Heart right ventricle (tissue), 16 donors: ENCODE measurements at places on chromosomes 11 and 22. TPM values are rescaled to one million over a fixed set of nuclear protein-coding genes. Genes with fewer than 3 reads are reported as not detected.

The ARHGAP8 gene
- not detected for total RNA-seq

The OR52A1 gene
- not detected for total RNA-seq

The NFRKB gene
- 12.2 TPM for total RNA-seq

The FAM180B gene
- total RNA-seq: 0.24 TPM

GRCh38 chr11:376531-377173 lies 7.4 kb downstream of the B4GALNT4 start:
- no peaks in the 10 kb centered on the region for H3K36me3 ChIP-seq
- DNase-seq: no peak
- no peak overlapping the region for H3K27ac ChIP-seq
- peaks cover 52% of the 10 kb centered on the region for H3K27me3 ChIP-seq
- no peak overlapping the region for H3K4me3 ChIP-seq

DNA sequence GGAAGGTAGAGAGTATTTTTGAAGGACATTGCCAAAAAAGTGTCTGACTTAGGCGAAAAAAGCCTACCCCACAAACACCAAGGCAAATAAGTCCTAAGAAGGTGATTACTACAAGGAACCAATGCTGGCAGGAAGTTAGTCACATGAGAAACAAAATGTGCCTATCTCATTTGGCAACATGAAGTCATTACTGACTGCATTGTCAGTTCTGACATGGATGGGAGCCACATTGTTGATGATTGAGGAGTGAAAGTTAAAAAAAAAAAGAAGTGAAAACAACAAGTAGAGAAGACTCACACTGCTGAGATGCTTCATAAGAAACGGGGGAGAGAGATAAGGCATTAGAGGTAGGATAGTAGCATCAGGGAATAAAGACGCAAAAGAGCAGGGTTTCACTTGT lies 141.5 kb upstream of the FAT3 start:
- DNase-seq: no peak
- no peaks in the 10 kb centered on the region for H3K27me3 ChIP-seq
- H3K27ac ChIP-seq: no peak overlapping the region
- H3K4me1 ChIP-seq: no peaks in the 10 kb centered on the region

The MYO7A gene
- 2.8 TPM for total RNA-seq

GRCh38 chr11:24678703-24679348 lies 182.0 kb downstream of the LUZP2 start:
- H3K27ac ChIP-seq: no peak overlapping the region
- H3K4me1 ChIP-seq: no peaks in the 10 kb centered on the region
- H3K36me3 ChIP-seq: no peaks in the 10 kb centered on the region
- DNase-seq: no peak
- no peaks in the 10 kb centered on the region for H3K27me3 ChIP-seq
- H3K4me3 ChIP-seq: no peak overlapping the region

DNA sequence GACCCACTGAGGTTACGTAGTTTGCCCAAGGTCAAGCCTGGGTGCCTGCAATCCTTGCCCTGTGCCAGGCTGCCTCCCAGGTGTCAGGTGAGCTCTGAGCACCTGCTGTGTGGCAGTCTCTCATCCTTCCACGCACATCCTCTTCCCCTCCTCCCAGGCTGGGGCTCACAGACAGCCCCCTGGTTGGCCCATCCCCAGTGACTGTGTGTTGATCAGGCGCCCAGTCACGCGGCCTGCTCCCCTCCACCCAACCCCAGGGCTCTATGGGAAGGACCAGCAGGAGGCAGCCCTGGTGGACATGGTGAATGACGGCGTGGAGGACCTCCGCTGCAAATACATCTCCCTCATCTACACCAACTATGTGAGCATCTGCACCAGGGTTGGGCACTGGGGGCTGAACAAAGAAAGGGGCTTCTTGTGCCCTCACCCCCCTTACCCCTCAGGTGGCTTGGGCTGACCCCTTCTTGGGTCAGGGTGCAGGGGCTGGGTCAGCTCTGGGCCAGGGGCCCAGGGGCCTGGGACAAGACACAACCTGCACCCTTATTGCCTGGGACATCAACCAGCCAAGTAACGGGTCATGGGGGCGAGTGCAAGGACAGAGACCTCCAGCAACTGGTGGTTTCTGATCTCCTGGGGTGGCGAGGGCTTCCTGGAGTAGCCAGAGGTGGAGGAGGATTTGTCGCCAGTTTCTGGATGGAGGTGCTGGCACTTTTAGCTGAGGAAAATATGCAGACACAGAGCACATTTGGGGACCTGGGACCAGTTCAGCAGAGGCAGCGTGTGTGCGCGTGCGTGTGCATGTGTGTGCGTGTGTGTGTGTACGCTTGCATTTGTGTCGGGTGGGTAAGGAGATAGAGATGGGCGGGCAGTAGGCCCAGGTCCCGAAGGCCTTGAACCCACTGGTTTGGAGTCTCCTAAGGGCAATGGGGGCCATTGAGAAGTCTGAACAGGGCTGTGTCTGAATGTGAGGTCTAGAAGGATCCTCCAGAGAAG lies 1.6 kb downstream of the GSTP1 start:
- peak overlapping the region; percentile 97 for H3K27ac ChIP-seq
- peak overlapping the region; percentile 51 for H3K4me3 ChIP-seq
- DNase-seq: no peak
- peaks cover 46% of the 10 kb centered on the region for H3K36me3 ChIP-seq

GRCh38 chr11:128289048-128289447 lies 298.3 kb downstream of the ETS1 start:
- no peak overlapping the region for H3K27ac ChIP-seq
- no peak overlapping the region for H3K4me3 ChIP-seq
- DNase-seq: no peak
- no peaks in the 10 kb centered on the region for H3K36me3 ChIP-seq
- peaks cover 14% of the 10 kb centered on the region for H3K4me1 ChIP-seq

- no peak overlapping the region for H3K4me3 ChIP-seq
- DNase-seq: no peak
- H3K4me1 ChIP-seq: peaks cover 22% of the 10 kb centered on the region
- no peak overlapping the region for H3K27ac ChIP-seq
- no peaks in the 10 kb centered on the region for H3K36me3 ChIP-seq
These were observed 95.0 kb downstream of the CADM1 start for GRCh38 chr11:115409116-115409670.

- no peaks in the 10 kb centered on the region for H3K36me3 ChIP-seq
- peaks cover 64% of the 10 kb centered on the region for H3K27me3 ChIP-seq
- peak overlapping the region; percentile 33 for H3K4me3 ChIP-seq
- no peaks in the 10 kb centered on the region for H3K4me1 ChIP-seq
- no peak overlapping the region for H3K27ac ChIP-seq
These were observed 540.3 kb downstream of the NTM start for GRCh38 chr11:131910523-131911387.

GRCh38 chr11:108588287-108588686 lies 5.3 kb downstream of the EXPH5 start:
- H3K4me3 ChIP-seq: no peak overlapping the region
- H3K36me3 ChIP-seq: no peaks in the 10 kb centered on the region
- H3K4me1 ChIP-seq: peaks cover 6% of the 10 kb centered on the region
- no peaks in the 10 kb centered on the region for H3K27me3 ChIP-seq
- H3K27ac ChIP-seq: no peak overlapping the region
- DNase-seq: no peak

DNA sequence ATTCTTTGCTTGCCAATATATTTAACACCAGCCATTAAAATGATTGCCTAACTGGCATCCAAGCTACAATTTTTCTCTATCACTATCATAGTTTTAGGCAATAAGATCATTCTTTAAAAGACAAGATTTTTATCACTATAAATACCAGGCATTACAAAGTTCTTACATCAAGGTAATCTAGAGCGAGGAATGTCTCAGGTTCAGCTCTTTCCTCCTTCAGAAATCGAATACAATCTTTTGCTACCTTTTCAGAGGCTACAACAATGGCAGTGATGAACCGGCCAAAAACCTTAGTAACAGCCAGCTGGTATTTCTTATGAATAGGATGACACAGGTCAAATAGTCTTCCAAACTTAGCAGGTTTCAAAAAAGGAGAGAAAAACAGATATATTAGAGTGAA lies 23.9 kb downstream of the SMC1B start:
- H3K4me1 ChIP-seq: no peaks in the 10 kb centered on the region
- peaks cover 7% of the 10 kb centered on the region for H3K27me3 ChIP-seq
- no peaks in the 10 kb centered on the region for H3K36me3 ChIP-seq
- no peak overlapping the region for H3K4me3 ChIP-seq
- DNase-seq: no peak
- no peak overlapping the region for H3K27ac ChIP-seq

GRCh38 chr22:18005201-18005926 lies 19.0 kb downstream of the MICAL3 start:
- no peaks in the 10 kb centered on the region for H3K27me3 ChIP-seq
- H3K27ac ChIP-seq: peak overlapping the region; percentile 50
- H3K36me3 ChIP-seq: no peaks in the 10 kb centered on the region
- peaks cover 7% of the 10 kb centered on the region for H3K4me1 ChIP-seq

The PGA3 gene
- 0.62 TPM for total RNA-seq

GRCh38 chr11:127074151-127074761 lies 73.7 kb upstream of the KIRREL3 start:
- no peaks in the 10 kb centered on the region for H3K4me1 ChIP-seq
- H3K4me3 ChIP-seq: no peak overlapping the region
- no peaks in the 10 kb centered on the region for H3K36me3 ChIP-seq
- DNase-seq: no peak
- no peaks in the 10 kb centered on the region for H3K27me3 ChIP-seq

DNA sequence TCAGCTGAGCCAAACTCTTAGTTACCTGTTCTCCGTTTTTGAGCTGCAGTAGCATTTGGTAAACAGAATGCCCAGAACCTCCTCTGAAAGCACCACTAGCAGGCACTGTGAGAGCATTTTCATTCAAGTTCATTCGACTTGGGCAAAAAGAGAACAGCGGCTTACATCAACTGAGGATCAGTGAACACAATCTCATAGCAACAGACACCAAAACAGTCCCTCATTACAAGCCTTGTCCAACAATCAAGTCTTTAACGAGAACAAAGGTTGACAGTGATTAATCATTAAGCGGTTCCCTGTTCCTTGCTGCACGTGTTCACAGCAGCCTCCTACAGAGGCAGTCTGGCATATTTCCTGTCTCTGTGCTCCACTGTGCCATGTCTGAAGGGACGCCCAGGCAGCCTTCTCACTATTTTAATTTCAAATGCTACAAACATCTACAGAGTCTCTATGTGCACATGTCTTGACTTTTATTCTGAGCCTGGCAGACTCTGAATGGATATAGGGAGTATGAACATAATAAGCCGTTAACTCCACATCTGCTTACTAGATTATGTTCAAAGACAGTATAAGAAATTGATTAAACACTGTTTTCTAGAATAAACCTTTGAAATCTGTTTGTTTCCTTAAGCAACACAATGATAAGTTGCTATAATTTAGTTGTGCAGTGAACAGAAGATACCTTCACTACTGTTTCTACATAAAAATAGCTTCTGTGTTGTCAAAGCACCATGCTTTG lies 88.3 kb upstream of the MTMR2 start:
- no peak overlapping the region for H3K4me3 ChIP-seq
- no peaks in the 10 kb centered on the region for H3K27me3 ChIP-seq
- H3K36me3 ChIP-seq: no peaks in the 10 kb centered on the region
- DNase-seq: peak; percentile 43
- no peaks in the 10 kb centered on the region for H3K4me1 ChIP-seq

- no peak overlapping the region for H3K4me3 ChIP-seq
- H3K4me1 ChIP-seq: no peaks in the 10 kb centered on the region
- peaks cover 41% of the 10 kb centered on the region for H3K27me3 ChIP-seq
These were observed 684.8 kb downstream of the BRD1 start for GRCh38 chr22:49142891-49143290.

DNA sequence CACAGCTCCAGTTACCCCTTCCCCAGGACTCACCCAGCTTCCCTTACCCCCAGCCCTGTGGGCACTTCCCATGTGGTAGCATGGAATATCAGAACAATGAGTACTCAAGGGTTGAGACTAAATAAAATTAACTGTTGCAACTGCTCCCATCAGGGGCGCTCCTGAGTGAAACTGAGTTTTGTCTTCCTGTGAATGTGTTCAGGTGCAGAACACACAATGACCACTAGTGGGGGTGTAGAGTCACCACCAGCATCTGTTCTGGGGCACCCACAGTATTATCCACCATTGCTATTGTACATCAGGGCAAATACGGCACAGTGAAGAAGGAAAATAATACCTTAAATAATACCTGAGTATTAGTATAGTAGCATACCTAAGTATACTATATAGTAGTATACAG lies 689.7 kb downstream of the TBC1D22A start:
- H3K36me3 ChIP-seq: no peaks in the 10 kb centered on the region
- no peaks in the 10 kb centered on the region for H3K4me1 ChIP-seq
- no peak overlapping the region for H3K27ac ChIP-seq
- no peak for DNase-seq
- H3K4me3 ChIP-seq: no peak overlapping the region
- peaks cover 15% of the 10 kb centered on the region for H3K27me3 ChIP-seq

DNA sequence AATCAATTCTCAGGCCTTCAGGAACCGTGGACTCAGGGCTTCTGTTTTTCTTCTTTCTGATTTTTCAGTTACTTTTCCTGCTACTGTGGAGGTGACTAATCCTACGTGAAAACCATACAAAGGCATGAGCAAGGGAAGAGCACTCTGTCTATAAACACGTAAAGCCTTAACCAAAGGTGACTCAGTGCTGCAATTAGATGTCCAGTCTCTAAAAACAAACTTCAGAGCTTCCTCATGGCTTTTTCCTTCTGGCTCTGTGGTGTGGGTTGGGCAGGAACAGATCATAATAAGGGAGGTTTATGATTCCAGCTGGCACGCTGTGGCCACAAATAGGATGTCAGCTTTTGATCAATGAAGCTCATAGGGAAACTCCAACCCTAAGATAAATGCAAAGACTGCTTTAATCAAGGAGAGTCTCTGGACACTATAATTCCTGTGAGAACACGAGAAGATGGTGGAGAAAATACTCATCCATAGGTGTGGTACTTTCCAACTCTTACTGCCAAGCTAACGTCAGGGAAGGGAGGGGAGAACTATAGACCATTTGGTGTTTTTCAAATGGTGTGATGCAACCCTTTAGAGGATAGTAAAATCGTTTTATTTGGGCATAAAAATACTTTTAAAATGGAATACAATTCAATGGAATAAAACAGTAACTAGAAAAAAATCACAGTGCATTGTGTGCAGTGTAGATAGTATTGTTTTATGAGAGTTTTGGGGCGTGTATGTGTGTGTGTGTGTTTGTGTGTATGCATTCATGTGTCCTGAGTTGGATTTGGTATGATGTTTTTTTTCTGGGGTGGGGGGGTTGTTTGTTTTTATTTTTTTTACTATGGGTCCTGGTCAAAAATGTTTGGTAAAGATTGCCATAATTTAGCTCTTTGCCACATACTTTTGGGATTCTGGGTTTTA lies at the start of gene NXPE2:
TSS of gene NXPE2 (plus strand) at position 403 of the 912 bp plus-strand sequence. CDS start at position 452, 49 bp downstream.
- no peaks in the 10 kb centered on the region for H3K4me1 ChIP-seq
- no peak for DNase-seq
- H3K36me3 ChIP-seq: no peaks in the 10 kb centered on the region
- H3K27ac ChIP-seq: no peak within 1 kb of the TSS

GRCh38 chr22:41919357-41920224 lies 4.7 kb upstream of the SHISA8 start:
- peaks cover 39% of the 10 kb centered on the region for H3K27me3 ChIP-seq
- peak; percentile 67 for DNase-seq
- no peaks in the 10 kb centered on the region for H3K36me3 ChIP-seq
- no peak overlapping the region for H3K27ac ChIP-seq

The JAML gene
- total RNA-seq: 19.5 TPM

The CHRDL2 gene
- 11.3 TPM for total RNA-seq

The NUDT8 gene
- 40.5 TPM for total RNA-seq
